ENCODE measurements at places on chromosomes 1 and 21.

DNA sequence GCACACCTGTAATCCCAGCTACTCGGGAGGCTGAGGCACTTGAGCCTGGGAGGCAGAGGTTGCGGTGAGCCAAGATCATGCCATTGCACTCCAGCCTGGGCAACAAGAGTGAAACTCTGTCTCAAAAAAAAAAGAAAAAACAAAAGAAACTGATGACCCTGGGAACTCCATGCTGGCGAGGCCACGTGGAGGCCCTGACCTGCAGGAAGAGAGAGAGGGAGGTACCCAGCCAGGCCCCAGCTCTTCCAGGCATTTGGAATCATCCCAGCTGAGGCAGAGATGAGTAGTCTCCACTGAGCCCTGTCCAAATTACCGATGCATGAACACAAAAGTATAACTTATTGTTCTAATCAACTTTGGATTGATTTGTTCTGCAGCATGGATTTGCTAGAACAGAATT lies 132.0 kb upstream of the ZBTB40 start:
- DNase-seq: no peak

DNA sequence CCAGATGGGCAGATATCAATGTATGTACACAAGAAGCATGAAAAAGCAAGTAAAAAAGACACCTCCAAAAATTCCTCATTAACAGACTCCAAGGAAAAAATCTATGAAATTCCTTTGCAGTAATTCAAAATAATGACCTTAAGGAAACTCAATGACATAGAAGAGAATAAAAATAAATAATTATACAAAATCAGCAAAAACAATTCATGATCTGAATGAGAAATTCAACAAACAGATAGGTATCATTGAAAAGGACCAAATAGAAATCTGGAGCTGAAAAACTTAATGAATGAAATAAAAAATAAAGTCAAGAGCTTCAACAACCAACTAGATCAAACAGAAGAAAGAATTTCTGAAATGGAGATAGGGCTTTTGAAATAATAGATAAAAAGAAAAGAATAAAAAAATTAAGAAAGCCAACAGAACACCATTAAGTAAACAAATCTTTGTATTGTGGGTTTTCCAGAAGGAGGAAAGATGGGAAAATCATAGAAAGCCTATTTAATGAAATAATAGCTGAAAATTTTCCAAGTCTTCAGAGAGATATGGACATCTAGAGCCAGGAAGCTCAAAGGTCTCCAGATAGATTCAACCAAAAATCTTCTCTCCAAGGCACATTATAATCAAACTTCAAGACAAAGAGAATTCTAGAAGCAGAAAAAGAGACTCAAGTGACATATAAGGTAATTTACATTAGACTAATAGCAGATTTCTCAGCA lies 52.0 kb upstream of the KCNK1 start:
- DNase-seq: no peak

- DNase-seq: peak; percentile 49
Measured at GRCh38 chr1:58515794-58516401, 30.6 kb downstream of the OMA1 start.

DNA sequence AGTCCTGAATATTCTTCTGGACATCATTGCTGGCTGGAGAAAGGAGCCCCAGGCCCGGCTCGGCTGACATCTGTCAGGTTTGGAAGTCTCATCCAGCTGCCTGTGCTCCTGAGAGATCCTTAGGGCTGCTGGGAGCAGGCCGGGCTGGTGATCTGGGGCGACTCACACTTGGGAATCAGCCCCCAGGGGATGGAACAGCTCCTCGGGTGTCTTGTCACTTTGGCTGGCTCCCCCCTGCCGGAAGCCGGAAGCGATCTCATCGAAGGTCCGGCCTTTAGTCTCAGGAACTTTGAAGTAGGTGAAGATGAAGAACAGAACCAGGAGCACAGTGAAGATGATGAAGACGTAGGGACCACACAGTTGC lies 31.8 kb downstream of the SLC2A1 start:
- DNase-seq: no peak

- DNase-seq: no peak
Measured at GRCh38 chr1:2795926-2796325, 5.6 kb downstream of the TTC34 start.

DNA sequence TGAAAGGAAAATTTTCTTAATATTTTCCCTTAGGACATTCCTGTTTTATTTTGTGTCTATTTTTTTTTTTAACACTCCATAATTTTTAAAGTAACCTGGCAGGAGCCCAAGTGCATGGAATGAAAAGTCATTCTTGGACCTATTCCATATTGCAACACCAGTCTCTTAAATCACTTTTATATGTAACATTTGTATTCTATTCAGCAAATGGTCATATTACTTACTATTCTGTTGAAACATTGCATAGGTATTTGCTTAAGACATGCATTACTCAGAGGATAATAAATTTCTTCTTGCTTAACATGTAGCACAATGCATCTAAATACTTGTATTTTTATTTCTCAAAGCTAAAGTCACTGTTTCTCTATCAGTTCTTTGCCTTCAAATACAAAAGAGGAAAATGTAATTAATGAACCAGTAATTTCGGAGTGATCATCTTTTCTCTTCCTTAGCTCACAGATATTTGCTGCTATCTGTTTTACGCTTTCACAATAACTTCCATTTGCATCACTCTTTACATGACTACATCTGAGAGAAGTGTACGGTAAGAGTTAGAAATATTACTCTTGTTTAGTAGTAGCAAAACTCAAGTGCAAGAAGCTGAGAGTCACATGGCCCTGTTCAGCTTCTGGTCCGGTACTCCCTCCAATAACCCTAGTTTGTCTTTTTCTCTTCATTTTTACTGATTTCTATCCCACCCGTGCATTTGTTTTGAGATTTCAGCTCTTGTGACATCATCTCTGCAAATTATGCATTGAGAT lies 394.8 kb downstream of the USP25 start:
- peak; percentile 82 for DNase-seq

- DNase-seq: no peak
Measured at GRCh38 chr1:25738499-25738898, 61.5 kb upstream of the SELENON start.

GRCh38 chr1:26774462-26774861 lies 13.3 kb upstream of the PIGV start:
- no peak for DNase-seq

DNA sequence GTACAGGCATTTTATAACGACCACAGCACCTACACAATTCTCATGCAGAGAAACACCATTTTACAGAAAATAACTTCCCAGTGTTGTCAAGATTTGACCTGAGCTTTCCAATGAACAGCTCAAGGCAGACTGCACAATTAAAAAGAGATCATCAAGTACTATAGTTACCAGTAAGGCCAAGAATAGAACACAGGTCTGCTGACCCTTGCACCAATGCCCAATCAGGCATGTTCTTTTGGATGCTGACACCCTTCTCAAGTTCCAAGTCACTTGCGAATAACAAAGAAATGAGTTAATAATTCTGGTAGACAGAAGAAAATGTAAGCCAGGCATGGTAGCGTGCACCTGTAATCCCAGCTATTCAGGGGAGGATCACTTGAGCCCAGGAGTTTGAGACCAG lies 101.9 kb downstream of the SLC45A1 start:
- no peak for DNase-seq

GRCh38 chr1:98459486-98459870 lies 202.0 kb upstream of the SNX7 start:
- no peak for DNase-seq

DNA sequence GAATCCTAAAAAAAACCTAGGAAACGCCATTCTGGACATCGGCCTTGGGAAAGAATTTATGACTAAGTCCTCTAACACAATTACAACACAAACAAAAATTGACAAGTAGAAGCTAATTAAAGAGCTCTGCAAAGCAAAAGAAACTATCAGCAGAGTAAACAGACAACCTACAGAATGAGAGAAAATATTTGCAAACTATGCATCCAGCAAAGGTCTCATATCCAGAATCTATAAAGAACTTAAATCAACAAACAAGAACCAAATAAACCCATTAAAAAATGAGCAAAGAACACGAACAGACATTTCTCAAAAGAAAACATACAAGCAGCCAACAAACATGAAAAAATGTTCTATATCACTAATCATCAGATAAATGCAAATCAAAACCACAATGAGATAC lies 58.6 kb downstream of the PTGFR start:
- no peak for DNase-seq

GRCh38 chr21:39384674-39385298 lies 35.9 kb upstream of the HMGN1 start:
- DNase-seq: no peak

DNA sequence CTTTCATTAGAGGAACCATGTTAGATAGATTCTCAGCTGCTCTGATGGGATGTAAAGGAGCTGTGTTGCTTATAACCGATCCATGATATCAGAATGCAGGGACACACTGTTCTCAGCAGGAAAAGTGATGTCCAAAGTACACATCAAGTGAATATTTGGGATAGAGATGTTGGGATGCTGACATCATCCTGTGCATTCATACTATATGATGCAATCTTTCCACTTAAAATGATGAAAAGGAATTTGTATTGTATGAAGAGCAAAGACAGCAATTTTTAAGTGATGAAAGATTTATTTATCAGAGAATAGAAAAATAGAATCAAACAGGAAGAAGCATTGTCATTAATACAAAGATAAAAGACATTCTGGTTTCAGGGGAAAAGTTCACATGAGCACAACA lies 110.1 kb downstream of the ERG start:
- no peak for DNase-seq

DNA sequence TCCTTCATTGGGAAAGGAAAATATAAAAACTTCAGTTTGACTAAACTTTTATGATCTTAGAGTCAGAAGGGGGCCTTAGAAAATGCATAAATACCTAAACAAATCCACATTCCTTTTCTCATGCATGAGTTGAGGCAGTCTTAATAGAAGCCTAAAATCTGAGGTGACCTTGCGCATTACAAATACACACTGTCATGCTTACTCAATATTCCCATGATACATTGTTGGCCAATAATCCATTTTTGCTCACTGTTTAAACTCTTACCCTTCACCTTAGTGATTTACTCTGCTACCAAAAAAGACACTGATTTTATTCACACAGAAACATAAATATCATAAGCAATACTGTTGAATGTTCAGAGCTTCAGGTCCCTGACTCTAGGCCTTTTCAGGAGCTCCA lies 19.1 kb upstream of the TMCO1 start:
- DNase-seq: no peak

- DNase-seq: no peak
Measured at GRCh38 chr21:33359446-33359845, 34.7 kb downstream of the IFNAR1 start.

GRCh38 chr1:229887043-229887822 lies 179.8 kb upstream of the GALNT2 start:
- no peak for DNase-seq

DNA sequence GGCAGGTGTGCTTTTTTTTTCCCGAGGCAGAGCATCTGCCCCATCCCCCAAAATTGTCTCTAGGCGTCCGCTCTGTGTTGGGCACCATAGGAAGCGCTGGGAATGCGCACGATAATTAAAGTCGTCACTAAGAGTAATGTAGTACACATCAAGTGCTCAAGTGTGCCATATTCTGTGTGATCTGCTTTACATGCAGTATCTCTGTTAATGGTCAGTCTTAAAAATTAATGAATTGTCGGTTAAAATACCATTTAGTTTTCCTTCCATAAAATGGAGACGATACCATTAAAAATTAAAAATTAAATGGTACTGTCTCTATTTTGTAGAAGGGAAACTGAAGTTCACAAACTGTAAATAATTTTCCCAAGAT lies 544 bp upstream of the CCT8 start:
- DNase-seq: no peak

DNA sequence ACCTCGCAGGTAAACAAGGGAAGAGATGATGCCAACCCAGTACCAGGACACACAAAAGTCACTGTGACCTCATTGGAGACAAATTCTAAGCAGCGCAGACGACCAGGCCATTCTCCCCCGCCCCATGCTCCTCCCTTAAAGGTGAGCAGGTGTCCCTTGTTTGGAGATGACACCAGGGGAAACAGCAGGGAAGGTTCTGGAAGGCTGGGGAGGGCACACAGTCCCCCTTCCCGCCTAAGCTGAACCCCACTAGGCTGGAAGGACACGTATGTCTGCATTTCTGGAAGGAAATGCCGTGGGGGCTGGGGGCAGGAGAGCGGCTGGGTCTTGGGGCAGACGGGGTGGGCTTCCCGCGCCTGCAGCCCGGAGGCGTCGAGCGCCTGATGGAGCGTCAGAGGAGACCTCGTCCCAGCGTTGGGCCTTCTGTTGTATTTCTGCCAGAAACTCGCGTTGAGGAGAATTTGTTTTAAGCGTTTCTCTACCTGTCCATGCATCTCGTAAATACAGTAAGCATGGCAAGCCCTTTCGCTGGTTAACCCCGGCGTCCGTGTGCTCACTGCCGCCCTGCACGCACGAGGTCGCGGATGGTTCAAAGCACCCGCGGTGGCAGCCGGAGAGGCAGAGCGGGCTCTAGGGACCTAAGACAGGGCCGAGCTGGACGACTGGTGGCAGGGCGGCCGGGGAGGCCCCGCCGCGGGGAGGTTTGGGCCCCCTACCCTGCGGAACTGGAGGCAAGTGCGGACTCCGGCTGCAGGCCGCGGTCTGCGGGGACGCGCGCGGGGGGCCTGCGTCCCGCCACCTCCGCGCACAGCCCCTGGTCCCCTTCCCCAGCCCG lies 1.2 kb upstream of the LHX4 start:
- no peak for DNase-seq

GRCh38 chr1:6157528-6158174 lies 22.5 kb downstream of the CHD5 start:
- no peak for DNase-seq

GRCh38 chr1:215241451-215241850 lies 158.9 kb downstream of the KCNK2 start:
- DNase-seq: no peak

GRCh38 chr1:220514256-220514655 lies 13.7 kb upstream of the MARK1 start:
- DNase-seq: no peak

GRCh38 chr1:67214420-67215174 lies 48.3 kb downstream of the IL23R start:
- DNase-seq: no peak

DNA sequence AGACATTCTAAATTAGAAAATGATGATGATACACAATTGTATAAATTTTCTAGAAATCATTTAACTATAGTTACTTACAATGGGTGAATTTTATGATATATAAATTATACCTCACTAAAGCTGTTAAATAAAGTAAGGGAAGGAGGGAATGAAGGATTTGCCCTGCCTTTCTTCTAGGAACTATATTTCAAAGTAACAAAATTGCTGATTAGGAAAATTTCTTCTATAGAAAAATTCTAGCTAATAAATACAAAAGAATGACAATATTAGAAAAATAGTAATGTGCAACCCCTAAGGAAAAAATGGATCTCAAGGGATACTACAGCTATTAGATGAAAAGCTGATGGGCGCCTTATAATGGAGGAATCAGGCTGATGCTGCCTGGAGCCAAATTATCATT lies 23.1 kb downstream of the SPATA6 start:
- no peak for DNase-seq

- no peak for DNase-seq
Measured at GRCh38 chr1:157034137-157034800, 11.3 kb downstream of the ARHGEF11 start.

GRCh38 chr1:96374076-96374762 lies 347.4 kb upstream of the PTBP2 start:
- DNase-seq: no peak

DNA sequence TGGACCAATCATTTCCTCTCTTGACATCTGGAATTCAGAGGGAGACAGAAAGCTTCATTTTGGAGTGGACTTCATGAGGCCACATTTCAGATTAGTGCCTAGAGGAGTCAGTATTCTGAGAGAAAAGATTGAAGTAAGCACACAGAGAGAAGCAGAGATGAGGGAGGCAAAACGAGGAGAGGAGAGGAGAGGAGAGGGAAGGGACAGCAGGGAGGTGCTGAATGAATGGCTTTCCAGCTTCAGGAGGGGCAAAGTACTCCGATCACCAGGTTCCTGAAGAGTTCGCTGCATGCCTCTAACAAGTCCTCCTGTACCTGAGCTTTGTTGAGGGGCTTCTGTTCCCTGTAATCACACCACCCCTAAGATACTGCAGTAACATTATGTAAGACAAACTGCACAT lies 76.0 kb downstream of the NRIP1 start:
- DNase-seq: no peak
